ENCODE measurements at places on chromosomes 5 and 9.

DNA sequence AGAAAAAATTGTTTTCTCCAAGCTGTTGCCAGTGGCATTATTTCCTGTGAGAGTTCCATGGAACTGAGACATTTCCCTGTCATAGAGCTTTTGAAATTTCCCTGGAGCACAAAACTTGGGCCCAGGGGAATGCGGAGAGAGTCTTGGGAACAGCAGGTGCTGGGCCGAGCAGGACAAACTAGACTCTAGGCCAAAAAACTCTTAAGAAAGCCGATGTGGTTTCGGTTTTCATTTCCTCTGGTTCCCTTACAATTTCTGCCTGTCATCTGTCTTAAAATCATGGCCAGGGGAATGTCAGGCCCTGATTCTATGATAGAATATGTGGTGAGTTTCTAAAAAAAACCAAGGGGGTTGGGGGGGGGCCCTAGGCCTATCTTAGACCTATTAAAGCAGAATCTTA lies 4.6 kb downstream of the SLC35A4 start:
- no peak for DNase-seq

- no peak for DNase-seq
Measured at GRCh38 chr5:81760521-81760920, 9.6 kb upstream of the SSBP2 start.

DNA sequence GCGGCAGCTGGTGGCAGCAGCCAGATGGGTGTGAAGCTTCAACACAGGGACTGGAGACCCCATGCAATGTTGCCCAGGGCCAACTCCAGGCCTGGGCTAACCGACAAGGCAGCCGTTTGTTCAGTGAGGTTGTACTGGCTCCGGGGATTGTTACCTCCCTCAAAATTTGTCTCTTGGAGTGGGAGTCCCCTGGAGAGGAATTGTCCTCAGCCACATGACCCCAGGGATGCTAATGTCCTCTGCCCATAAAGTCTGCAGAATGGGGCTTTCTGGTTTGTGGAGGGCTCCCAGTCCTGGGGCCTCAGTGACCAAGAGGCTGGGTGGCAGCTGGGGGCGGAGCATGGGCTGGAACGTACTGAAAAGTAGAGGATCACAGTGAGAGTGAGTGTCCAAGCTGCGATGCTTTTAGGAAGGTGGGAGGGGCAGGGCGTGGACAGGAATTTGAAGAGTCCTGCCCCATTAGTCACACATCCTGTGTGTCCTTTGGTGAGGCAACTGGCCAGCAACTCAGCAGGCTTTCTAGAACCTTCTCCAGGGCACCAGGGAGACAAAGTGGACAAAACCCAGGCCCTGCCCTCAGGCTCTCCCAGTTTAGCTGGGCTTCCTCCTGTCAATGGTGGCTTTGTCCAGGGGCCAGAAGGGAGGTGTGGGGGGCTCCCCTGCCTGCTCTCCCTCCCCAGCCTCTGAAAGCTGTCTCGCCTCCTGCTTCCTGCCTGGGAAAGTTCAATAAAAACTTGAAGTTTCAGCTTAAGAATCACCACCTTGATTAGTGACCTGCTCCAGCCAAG lies 114.0 kb downstream of the NSG2 start:
- no peak for DNase-seq

GRCh38 chr9:75728391-75728790 lies 162.1 kb upstream of the PCSK5 start:
- no peak for DNase-seq

DNA sequence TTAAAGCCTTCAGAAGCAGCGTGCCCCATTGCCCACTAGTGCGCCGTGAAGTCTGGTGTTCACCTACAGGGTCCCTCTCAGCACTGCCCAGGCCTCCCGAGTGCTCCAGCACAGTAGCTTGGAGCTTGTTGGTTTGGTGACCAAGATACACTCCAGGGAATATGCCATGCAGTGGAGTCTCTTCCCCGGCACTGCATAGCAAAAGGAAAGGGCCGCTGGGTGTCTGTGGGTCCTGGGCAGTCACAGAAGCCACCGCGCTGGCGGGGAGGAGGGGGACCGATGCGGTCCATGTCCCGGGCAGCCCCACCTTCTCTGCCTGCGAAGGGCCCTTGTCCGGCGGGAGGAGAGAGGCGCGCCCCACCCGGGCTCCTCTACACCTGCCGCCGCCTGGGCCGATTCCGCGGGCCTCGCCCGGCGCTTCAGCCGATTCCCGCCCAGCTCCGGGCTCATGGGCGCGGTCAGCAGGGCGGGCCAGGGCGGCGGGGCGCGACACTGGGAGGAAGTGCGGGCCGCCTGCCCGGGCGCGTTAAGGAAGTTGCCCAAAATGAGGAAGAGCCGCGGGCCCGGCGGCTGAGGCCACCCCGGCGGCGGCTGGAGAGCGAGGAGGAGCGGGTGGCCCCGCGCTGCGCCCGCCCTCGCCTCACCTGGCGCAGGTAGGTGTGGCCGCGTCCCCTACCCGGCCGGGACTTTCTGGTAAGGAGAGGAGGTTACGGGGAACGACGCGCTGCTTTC lies at the start of gene SYK:
SYK (plus strand) TSS at position 579 of the 732 bp plus-strand sequence. CDS start 42,080 bp downstream, outside the sequence.
- no peak for DNase-seq
